ENCODE measurements at places on chromosomes 2 and 18.

GRCh38 chr2:182870227-182870626, 3.8 kb upstream of the FRZB start:
- no peak for DNase-seq

- no peak for DNase-seq
Measured at GRCh38 chr2:181411105-181411849, 45.9 kb upstream of the ITGA4 start.

DNA sequence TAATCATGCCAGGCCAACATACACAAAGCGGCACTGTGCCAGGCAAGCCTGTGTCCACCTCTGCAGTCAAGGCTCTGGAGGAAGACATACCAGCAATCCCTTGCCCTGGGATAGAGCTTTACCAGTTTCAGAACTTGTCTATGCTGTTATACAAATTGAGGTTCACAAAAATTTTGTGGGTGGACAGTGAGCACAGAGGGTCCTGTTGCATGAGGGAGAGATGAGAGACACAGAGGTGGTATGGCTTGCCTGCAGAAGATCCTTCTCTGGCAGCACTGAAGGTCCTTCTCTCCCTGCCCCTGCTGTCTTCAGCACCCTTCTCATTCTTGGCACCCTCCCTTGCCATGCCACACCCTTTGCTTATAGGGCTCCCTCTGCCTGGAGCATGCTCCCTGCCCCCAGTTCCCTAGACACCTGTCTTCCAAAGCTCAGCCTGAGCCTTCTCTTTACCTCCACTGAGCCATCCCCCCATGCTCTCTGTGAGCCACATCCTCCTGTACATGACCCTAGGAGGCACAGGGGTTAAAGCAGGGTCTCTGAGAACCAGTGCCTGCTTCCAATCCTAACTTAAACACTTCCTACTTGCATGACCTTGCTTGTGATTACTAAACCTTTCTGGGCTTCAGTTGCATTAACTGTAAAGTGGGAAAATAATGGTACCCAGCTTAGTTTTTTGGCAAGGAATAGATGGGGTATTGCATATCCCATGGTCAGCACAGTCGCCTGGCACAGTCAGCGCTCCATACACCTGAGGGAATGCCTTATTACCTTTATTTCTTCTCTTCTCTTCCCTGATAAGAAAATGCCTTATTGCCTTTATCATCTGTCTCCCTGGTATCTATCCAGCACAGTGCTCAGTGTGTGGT, 857 bp downstream of the FABP1 start:
- DNase-seq: no peak

- no peak for DNase-seq
Measured at GRCh38 chr2:169965495-169965894, 138.2 kb downstream of the UBR3 start.

DNA sequence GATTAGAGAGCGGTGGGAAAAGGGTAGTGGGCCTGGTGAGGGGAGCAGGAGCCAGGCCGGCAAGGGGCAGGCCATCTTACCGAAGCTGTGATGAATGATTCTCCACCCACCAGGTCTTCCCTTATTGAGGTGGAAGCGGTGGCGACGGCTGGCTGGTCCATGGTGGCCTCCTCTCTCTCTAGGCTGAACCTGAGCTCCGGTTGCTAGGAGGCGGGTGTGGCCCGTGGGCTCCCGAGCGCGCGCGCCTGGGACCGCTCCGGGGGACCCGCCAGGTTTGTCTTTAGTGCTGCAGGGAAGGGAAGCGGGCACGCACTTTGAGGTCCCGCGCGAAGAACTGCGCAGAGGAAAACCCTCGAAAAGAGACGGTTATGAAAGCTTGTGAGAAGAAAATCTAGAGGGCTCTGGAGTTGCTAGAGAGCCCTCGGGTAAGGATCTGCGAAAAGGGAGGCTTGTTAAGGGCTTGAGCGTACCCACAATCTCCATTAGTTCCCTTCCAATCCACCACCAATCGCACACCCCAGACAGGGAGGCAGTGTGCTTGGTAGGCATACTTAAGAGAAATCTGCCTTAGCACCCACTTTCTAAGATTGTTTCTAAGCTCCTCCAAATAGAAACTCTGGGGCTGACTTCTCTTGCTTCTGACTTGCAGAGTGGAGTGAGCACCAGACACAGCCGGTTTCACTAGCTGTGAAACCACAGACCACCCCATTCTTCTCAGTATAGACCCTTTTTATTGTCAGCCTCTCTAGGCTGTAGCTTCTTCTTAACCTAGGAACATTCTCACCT, at the start of gene STPG4:
Gene STPG4, minus strand, starts transcription at position 218 of the 786 bp plus-strand sequence. Its CDS starts 57 bp downstream, at position 161.
- DNase-seq: no peak

- no peak for DNase-seq
Measured at GRCh38 chr2:196101325-196101991, 32.8 kb upstream of the DNAH7 start.

- DNase-seq: peak; percentile 58
Measured at GRCh38 chr2:237072067-237072931, 13.4 kb upstream of the COPS8 start.

DNA sequence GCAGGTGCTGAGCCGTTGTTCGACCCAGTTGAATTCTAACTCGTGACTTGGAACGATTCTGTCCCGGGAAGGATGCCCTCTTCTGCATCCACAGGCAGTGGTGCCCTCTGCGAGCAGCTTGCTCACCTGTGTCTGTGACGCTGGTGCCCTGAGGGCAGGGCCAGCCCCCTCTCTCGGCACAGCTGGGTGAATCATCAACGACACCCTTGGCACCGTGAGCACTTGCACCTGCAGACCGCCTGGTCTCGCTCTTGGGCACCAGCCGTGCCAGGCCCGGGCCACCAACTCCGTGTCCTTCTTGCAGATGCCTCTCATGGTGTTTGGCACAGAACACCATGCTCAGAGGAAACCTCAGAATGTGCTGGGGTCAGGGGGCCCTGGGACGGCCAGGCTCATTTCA, 75.0 kb downstream of the SLC66A2 start:
- DNase-seq: no peak

GRCh38 chr2:15180379-15180778, 380.8 kb downstream of the NBAS start:
- no peak for DNase-seq

DNA sequence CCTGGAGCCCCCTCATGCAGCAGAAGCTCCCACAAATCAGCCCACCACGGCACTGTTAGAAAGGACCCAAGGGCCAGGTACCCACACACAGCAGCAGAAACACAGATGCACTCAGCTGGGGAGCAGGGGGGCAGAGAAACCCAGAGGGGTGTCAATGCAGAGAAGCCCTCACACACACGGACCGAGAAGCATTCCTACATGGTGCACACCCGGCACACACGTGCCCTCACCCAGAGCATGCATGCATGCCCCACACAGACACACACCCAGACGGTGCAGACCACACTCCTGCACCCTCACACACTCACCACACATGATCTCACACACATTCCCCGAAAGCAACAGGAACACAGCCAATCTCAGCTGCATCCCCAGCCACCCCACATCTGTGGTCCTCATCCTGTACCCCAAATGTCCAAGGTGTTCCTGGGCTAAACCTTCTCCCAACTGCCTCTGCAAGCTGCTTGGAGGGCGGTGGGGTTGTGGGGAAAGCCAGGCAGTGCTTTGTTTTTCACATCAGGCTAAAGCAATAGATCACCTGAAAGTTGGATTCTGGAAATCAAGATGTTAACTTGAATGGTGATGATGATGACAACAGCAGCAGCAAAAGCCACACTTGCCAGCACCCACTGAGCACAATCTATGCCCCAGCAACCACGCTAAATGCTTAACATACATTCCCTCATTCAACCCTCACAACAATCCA, 102.3 kb downstream of the ZFP36L2 start:
- no peak for DNase-seq

- DNase-seq: no peak
Measured at GRCh38 chr2:128279009-128279408, 39.7 kb downstream of the HS6ST1 start.

DNA sequence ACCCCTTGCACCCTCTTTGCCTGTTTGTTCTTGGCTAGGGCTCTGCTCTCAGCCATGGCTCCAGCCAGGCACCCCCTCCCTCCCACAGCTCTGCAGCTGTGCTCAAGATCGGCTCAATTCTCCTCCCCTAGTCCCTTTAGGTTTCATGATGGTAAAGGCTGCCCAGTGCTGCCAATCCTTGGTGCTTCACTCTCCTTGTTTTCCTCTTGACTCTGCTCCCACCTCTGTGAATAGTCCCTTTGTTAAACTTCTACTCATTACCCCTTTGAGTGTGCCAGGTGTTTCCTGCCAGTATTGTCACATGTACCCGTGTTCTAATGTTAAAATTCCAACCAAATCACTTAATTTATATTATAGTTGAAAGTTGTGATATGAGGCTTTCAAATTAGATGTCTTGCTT, 101.0 kb upstream of the CERS6 start:
- no peak for DNase-seq

GRCh38 chr18:59927246-59927825, 27.5 kb downstream of the PMAIP1 start:
- DNase-seq: no peak

DNA sequence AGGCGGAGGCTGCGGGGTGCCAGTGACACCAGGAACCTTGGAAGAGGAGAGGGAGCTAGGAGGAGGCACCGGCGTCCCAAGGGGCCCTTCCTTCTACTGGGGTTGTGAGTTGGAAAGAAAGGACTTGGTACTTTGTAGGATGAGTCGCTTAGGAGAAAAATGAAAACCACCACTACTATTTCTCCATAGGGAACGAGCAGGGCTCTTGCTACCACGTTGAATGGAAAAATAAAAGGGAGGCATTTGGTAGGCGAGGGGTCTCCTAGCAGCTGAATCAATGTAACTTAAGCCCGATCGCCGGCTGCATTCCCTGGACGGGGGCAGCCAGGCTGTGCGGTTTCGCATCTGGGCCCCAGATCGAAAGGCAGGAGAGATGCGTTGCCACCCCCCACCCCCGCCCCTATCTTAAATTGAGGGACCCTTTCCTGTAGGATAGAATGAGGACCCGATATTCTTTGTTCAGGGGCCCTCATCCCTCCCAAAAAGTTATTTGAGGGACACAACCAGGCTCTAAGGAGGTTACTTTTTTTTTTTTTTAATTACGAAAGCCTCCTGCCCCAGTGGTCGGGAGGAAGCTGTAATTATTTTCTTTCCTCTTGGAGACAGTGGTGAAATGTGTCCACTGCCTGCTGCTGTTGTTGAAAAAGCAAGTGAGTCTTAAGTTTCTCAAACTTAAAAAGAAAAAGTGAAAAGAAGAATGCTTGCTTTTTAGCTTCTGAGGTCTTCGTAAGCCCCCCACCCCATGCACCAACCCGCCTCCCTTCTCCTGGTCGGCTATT, 1.3 kb downstream of the IGFBP2 start:
- no peak for DNase-seq

DNA sequence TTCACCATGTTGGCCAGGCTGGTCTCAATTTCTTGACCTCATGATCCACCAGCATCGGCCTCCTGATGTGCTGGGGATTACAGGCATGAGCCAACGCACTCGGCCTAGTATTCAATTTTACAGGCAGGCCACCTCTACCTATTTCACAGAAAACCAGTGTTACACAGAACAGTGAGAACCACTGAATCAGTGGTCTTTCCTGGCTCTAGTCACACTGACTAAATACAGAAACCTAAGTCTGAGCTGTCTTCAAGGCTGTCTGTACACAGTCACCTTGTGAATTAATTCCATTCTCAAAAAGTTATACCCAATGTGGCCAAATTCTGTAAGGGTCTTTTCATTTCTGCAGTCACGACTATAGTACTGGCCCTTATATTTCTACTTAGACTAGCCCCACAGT, 3.5 kb downstream of the RNF149 start:
- DNase-seq: no peak

GRCh38 chr2:166361351-166362153, 14.2 kb downstream of the SCN9A start:
- DNase-seq: no peak

- no peak for DNase-seq
Measured at GRCh38 chr2:223884399-223884798, 47.0 kb upstream of the AP1S3 start.

GRCh38 chr2:86065512-86065911, 40.2 kb downstream of the POLR1A start:
- DNase-seq: no peak

GRCh38 chr2:121479882-121480522, 50.7 kb upstream of the RNU4ATAC start:
- DNase-seq: no peak

- DNase-seq: peak; percentile 73
Measured at GRCh38 chr18:13435586-13436333, 217.2 kb downstream of the LDLRAD4 start.

GRCh38 chr2:127107622-127107999, 657 bp upstream of the BIN1 start:
- no peak for DNase-seq

DNA sequence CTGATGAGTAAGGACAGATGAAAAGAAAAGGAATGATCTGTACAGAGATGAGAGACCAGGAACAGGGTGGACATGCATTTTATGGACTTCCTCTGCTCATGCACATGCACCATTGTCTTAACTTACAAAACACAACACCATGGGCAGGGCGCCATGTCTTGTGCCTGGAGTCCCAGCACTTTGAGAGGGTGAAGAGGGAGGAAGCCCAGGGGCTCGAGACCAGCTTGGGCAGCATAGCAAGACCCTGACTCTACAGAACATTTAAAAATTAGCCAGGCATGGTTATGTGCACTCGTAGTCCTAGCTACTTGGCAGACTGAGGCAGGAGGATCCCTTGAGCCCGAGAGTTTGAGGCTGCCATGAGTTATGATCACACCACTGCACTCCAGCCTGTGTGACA, 86.9 kb downstream of the ZFP36L2 start:
- DNase-seq: no peak

DNA sequence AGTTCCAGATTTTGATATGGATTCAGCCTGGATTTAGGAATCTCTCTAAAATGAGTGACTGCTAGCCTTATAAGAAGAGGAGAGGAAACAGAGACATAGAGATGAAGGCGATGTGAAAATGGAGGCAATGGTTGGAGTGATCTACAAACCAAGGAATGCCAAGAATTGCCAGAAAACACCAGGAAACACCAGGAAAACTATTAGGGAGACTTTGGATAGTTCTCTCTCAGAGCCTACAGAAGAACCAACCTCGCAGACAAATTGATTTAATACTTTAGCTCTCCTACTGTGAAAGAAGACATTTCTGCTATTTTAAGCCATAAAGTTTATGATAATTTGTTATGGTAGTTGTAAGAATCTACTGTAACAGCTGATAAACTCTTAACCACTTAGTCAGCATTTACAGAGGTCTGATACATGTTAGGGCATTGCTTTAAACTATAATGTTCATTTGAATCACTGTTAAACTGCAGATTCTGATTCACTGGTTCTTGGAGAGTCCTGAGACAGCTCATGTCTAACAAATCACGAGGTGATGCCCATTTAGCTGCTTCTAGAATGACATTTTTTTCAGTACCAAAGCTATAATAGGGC, 1702.6 kb upstream of the LRRTM1 start:
- no peak for DNase-seq

DNA sequence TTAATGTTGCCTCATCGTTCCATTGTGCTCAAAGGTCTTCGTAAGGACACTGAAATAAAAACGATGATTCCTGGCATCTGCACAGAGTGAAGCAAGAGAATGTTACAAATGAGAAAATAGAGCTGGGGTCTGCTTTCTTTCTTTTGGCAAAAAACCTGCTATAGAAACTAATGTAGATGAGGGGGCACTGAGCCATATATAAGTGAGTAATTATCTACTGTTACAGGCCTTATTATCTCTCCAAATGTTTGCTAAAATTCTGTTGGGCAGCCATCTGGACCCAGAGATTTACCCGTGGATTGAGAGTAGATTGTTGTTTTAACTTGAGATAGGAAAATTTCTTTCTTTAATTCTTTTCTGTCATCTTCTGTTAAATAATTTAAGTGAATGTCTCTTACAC, 472.5 kb upstream of the PIK3C3 start:
- DNase-seq: no peak

GRCh38 chr2:196511258-196512168, 128.0 kb upstream of the CCDC150 start:
- DNase-seq: no peak

- DNase-seq: no peak
Measured at GRCh38 chr2:69180227-69180626, 167.2 kb downstream of the ANTXR1 start.

All from thoracic aorta (tissue), 2 donors.